ENCODE measurements at places on chromosomes 12 and 14.

DNA sequence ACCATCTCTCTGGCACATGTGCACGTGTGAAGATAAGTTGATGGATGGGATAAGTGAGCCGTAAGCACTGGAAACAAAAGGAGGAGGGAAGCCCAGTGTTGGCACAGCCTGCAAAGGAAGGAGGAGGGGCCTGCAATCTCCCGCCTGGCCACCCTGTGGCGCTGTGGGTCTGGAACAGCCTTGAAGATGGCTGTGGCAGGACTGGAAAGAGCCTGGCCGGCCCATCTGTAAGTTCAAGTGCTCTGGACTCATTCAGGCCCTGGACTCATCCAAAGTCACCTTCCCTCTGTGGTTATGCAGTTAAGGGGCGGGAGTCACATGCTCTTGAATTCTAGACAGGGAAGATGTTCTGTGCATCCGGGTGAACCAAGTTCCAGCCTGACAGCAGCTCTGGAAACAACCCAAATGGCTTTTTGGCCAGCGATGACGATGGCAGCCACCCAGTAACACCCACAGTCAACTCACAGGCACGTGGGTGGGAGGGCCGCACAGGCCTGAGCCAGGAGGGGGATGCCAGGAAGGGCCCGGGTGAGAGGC lies 50.4 kb downstream of the CHGA start:
- no peak for DNase-seq

DNA sequence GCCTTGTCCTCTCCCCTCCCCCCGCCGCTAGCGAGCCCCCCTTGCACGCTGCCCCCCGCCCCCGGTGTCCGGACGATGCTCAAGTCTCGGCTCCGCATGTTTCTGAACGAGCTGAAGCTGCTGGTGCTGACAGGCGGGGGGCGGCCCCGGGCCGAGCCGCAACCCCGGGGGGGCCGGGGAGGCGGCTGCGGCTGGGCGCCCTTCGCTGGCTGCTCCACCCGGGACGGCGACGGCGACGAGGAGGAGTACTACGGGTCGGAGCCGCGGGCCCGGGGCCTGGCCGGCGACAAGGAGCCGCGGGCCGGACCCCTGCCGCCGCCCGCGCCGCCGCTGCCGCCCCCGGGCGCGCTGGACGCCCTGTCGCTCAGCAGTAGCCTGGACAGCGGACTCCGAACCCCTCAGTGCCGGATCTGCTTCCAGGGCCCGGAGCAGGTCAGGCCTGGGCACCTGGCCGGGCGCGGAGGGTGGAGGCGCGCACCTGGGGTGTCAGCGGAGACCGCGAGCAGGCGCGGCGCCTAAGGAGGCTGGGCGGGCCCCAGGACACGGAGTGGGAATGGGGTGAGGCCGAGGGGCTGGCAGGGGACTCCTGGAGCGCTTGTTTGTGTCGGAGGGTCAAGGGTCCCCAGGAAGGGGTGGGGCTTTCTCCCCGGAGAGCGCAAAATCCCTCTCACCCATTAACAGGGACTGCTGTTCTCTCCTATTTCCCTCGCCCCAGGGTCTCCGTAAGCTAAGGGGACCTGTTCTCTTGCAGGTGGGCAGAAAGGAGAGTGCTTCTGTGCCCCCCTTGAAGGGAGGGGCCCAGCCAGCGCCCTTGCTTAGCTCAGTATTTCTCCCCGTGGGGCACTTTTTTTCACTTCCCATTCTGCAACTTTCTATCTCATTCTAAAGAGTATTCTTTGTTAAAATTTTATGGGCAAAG lies 810 bp downstream of the MARCHF9 start:
- peak; percentile 30 for DNase-seq

DNA sequence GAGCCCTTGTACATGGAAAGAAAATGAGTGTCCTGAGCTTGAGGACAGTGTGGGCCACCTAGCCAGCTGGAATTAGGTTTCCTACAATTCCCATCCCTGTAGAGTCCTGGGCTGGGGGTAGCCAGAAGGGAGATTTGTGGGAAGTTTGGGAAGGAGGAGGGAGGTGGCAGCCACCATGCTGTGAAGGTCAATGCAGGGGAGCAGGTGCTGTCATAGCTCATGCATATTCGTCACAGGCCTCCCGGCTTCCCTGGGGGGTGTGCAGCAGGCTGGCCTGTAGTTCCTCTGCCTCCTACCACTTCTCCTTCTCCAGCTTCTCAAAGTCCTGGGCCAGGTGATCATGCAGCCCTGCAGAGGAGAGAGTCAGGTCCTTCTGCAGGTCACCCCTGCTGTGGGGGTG lies 121.3 kb downstream of the TBX3 start:
- no peak for DNase-seq

- DNase-seq: no peak
Measured at GRCh38 chr12:96015672-96016071, 19.5 kb upstream of the HAL start.

- no peak for DNase-seq
Measured at GRCh38 chr12:31321186-31321896, 4.6 kb downstream of the SINHCAF start.

GRCh38 chr12:41014643-41015020 lies 173.5 kb upstream of the PDZRN4 start:
- DNase-seq: no peak

- DNase-seq: no peak
Measured at GRCh38 chr12:119668324-119668841, 450 bp downstream of the PRKAB1 start.

DNA sequence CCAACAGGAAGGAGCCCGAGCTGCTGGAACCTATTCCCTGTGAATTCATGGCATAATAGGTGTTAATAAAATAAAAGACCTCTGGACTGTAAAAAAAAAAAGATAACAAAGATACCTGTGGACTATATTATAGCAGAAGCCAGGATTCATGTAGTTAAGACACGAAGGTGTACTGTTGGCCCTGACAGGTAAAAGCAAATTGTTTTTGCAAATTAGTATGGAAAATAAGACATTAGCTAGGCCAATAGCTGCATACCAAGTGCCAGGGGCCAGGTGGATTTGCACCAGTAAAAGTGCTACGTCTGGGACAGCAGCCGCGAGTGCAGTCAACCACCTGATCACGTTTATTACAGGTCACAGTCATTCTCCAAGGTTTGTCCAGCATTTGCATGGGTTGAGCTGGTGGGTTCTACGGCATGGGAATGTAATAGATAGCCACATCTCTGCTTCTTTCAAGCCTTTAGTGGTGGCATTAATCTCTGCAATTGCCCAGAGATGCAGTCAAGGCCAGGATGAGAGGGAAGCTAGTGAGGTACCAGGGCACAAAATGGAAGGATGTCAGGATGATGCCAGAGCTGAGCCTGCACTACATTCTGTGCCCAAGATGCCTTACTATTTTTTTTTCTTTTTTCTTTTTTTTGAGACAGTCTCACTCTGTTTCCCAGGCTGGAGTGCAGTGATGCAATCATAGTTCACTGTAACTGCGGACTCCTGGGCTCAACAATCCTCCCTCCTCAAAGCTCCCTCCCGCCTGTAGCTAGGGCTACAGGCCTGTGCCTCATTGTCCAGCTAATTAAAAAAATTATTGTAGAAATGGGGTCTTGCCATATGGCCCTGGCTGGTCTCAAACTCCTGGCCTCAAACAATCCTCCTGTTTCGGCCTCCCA lies 26.3 kb downstream of the TNFAIP2 start:
- DNase-seq: no peak

- no peak for DNase-seq
Measured at GRCh38 chr12:7021956-7022355, 3.7 kb upstream of the LPCAT3 start.

- DNase-seq: no peak
Measured at GRCh38 chr14:66920196-66920595, 269.0 kb upstream of the GARIN2 start.

DNA sequence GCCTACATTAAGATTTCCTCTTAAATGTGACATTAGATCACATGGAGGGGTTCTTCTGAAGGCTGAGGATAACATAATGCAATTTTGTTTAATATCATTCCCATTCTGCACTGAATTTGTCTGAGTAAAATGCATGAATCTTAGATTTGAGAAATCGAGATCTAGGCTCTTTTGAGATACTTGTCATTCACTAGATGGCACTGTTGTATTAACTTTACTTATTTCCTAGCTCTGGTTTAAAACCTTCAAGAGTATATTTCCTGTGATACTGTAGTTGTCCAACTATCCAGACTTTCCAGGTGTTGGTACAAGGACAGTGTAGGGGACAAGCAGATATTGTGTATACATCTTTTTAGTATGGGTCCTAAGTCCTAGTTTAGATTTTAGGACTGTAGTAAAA lies 91.7 kb upstream of the SEL1L start:
- no peak for DNase-seq

GRCh38 chr12:66131067-66131688 lies 628 bp upstream of the LLPH start:
- no peak for DNase-seq

GRCh38 chr12:20653871-20654270 lies 41.3 kb upstream of the SLCO1C1 start:
- no peak for DNase-seq

GRCh38 chr12:130214686-130215395 lies 52.6 kb downstream of the FZD10 start:
- no peak for DNase-seq

DNA sequence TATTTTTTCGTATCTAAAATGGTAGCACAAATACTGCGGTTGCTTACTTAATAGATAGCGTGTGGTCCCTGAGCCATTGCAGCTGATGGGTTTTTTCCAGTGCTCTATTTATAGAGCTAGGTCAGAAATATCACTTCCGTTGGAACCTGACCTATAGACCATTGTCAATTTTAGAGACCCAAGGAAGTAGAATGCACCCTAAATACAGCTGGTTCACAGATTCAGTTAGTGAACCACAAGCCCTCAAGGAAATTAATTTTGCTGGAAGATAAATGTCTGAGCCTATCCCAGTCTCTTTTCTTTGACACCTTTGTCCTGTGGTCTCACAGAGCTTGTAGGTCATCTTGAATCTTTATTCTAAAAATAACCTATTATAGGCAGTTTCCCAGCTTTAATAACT lies 391.0 kb downstream of the ZFP36L1 start:
- DNase-seq: no peak

GRCh38 chr12:83083616-83084015 lies 396.9 kb downstream of the TMTC2 start:
- no peak for DNase-seq

- DNase-seq: no peak
Measured at GRCh38 chr12:102602521-102602920, 122.2 kb upstream of the IGF1 start.

- DNase-seq: no peak
Measured at GRCh38 chr12:87283111-87283510, 746.1 kb downstream of the C12orf50 start.

DNA sequence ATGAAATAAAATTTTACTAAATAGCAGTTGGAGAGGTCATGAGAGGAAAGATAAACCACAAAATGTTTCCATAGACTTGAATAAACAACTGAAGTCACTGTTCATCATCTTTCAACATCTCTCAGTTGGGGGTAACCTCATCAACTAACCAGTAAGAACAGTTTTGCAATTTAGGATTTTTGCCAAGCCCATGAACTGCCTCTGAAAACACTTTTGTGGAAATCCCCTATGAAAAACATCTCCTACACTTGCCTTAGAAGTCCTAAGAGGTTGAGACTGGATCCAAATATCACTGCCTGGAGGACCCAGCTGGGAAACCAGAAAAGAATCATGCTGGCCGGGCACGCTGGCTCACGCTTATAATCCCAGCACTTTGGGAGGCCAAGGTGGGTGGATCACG lies 273.1 kb downstream of the C12orf50 start:
- DNase-seq: no peak

GRCh38 chr14:50622978-50623377 lies 45.1 kb downstream of the SAV1 start:
- no peak for DNase-seq

- no peak for DNase-seq
Measured at GRCh38 chr14:93368996-93369712, 22.2 kb downstream of the COX8C start.

DNA sequence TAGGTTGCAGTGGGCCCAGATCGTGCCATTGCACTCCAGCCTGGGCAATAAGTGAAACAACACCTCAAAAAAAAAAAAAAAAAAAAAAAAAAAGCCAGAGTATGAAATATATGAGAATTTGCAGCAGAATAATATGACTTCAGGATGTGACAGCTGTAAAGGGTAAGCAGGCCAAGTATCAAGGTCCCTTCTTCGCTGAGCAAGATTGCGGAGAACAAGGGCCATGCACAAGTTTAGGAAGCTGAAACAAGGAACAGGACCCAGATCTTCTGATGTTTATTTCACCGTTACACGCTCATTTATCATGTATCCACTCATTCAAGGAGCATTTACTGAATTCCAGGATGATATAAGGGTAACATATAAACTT lies 659 bp upstream of the FOXJ2 start:
- DNase-seq: no peak

- DNase-seq: no peak
Measured at GRCh38 chr12:130421896-130422295, 84.2 kb downstream of the PIWIL1 start.

DNA sequence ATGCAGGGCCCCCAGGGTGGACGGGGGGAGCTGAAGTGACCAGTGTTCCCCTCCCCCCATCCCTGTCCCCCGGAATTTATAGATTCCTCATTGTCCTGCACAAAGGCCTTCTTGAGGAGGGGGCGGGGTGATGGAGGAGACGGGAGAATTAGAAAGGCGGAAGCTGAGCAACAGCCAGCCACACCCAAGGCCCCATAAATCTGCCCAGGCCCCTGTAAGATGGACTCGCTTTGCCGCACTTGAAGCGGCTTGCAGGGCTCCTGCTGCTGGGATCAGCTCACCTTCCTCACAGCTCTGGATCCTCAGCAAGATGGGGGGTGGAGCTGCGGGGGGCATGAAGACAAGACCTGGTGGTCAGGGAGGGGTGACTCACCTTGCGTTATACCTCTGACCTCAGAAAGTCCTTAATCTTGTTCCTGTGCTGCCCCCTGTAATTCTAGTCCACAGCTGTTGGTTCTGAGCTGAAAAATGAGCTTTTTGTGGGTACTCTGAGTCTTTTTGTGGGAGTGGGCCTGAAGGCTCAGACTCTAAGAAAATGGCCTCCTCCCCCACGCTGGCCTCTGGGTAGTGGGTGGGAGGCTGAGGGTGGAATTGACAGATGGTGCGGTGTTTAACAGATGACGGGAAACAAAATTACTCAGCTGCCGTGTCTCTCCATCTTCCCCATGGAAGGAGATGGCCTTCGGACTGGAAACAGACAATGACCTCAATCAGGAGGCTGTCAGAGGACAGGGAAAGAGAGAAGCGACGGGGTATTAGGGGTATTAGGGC lies 15.8 kb upstream of the ANKRD33 start:
- no peak for DNase-seq

DNA sequence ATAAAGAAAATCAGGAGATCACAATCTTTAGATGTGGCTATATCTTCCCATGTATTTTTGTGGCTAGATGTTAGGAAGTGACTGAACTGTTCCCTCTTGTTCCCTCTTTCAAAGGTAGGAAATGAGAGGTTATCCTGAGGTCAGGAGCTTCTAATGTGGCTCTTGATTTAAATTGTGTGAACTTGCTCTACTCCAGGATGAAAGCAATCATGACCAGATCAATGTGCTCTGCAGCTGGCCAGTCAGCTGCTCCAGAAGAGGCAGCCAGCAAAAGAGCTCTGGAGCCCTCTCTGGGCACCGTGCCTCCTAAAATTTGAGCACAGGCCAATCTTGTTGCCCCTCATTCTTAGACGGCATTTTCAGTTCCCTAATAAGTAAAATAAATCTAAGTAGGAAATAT lies 32.0 kb downstream of the CDK17 start:
- peak; percentile 37 for DNase-seq

- DNase-seq: no peak
Measured at GRCh38 chr12:107415071-107415470, 270.5 kb upstream of the PWP1 start.

Measured in NCI-H774 (cell line).